Melanocyte of skin (primary cell): ENCODE measurements at places on chromosomes 7 and 10. TPM values are rescaled to one million over a fixed set of nuclear protein-coding genes. Genes with fewer than 3 reads are reported as not detected.

Gene FAM237B
- total RNA-seq = not detected in 2 replicates

Gene CABCOCO1
- 0.69 and 0.73 TPM in 2 replicates for total RNA-seq

Gene EN2
- under 0.01 and 3.1 TPM in 2 replicates for total RNA-seq

Gene TLL2
- total RNA-seq = 0.34 and 0.36 TPM in 2 replicates

Gene CEP41
- 17.1 and 18.6 TPM in 2 replicates for total RNA-seq

Gene HOXA9
- 0.67 and 3.7 TPM in 2 replicates for total RNA-seq

Gene TRAPPC14
- 8.7 and 10.0 TPM in 2 replicates for total RNA-seq

Gene SORBS1
- total RNA-seq = 29.0 and 53.7 TPM in 2 replicates

Gene ADRA2A
- total RNA-seq = under 0.01 TPM in 1 of 2 replicates, not detected in the other

Gene RPEL1
- under 0.01 TPM in 2 replicates for total RNA-seq
